ENCODE measurements at places on chromosomes 12 and 14. TPM values are rescaled to one million over a fixed set of nuclear protein-coding genes. Genes with fewer than 3 reads are reported as not detected.

GRCh38 chr14:30756594-30756993, 117.8 kb upstream of the COCH start:
- no peak overlapping the region for H3K4me3 ChIP-seq
- H3K4me1 ChIP-seq = no peaks in the 10 kb centered on the region
- H3K27me3 ChIP-seq = peaks cover 2% of the 10 kb centered on the region

DNA sequence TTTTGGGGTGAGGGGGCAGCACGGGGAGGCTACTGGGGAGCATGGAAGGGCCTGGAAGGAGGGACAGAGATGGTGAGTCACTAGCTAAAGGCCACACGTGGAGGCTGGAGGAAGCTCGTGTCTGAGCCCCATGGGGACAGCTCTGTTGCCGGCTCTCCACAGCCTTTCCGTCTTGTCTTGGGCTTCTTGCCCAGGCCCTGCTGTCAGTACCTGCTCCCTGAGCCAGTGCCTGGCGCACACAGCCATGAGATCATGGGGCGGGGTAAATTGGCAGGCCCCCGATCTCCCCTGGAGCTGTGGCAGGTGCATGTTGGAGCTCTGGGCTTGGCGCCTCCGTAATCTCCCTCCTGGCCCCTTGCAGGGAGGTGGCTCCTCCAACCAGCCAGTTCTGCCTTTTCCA, 16.1 kb upstream of the KRT80 start:
- no peak overlapping the region for H3K4me3 ChIP-seq
- H3K27me3 ChIP-seq = no peaks in the 10 kb centered on the region
- DNase-seq = peak; percentile 45
- no peak overlapping the region for H3K27ac ChIP-seq

DNA sequence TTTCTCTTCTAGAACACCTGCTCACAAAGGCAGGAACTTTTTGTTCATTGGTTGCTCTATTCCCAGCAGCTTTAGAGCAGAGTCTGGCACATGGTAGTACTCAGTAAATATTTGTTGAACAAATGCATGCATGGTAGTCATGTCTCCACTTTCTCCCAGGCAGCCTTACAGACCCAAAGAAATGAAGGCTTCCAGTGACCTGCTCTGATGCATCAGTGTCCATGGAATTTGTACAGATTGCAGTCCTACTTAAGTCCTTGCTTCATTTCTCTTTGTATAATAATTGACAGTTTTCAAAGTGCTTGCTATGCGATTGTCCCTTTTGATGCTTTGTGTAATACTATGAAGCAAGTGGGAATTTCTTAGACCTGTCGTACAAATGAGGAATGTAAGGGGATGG, 119.6 kb downstream of the DERA start:
- no peaks in the 10 kb centered on the region for H3K27me3 ChIP-seq
- H3K4me1 ChIP-seq = no peaks in the 10 kb centered on the region
- H3K4me3 ChIP-seq = no peak overlapping the region
- H3K36me3 ChIP-seq = no peaks in the 10 kb centered on the region

TMEM229B gene
- 1.3 TPM for total RNA-seq

CAPZA3 gene
- total RNA-seq = not detected

GRCh38 chr12:121894633-121895032, 6.0 kb downstream of the PSMD9 start:
- H3K4me3 ChIP-seq = no peak overlapping the region
- peak overlapping the region; percentile 59 for H3K27ac ChIP-seq
- H3K4me1 ChIP-seq = peaks cover 10% of the 10 kb centered on the region

DAO gene
- not detected for total RNA-seq

DNA sequence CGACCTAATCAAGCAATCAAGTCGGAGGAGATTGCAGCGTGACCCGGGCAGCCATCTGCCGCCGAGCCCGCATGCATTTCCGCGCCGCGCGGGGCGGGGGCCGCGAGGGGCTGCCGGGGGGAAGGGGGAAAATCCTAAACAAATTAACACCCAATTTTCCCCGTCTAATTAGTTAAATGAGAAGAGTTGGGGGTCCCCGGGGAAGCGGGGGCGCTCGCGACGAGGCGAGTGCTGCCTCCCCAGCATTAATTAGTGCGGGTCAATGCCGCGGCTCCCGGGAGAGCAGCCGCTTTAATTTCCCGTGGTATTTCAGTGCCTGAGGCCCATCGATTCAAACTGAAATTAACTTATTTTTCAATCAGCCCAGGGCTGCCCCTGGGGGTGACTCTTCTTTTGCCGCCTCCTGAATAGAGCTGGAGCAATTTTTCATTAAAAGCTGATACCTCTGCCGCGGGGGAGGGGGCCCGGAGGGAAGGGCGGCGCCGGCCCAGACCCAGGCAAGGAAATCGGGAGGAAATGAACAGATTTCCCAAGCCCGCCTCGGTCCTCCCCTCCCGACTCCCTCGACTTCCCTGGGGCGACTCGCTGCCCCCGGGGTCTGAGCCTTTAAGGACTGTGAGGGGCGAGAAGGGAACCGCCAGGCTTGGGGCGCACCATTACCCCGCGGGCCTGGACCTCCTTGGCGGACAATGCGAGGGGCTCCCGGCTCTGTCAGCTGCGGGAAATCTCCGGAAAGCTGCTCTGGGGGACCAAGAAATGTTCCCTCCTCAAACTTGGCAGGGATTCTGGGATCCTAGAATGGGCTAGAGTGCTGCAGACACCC, 18.9 kb downstream of the VSX2 start:
- H3K27ac ChIP-seq = no peak overlapping the region
- peaks cover 32% of the 10 kb centered on the region for H3K27me3 ChIP-seq
- no peak for DNase-seq

Measured in astrocyte (in vitro differentiated cells and primary cell).